ENCODE measurements at places on chromosomes 3 and 15.

DNA sequence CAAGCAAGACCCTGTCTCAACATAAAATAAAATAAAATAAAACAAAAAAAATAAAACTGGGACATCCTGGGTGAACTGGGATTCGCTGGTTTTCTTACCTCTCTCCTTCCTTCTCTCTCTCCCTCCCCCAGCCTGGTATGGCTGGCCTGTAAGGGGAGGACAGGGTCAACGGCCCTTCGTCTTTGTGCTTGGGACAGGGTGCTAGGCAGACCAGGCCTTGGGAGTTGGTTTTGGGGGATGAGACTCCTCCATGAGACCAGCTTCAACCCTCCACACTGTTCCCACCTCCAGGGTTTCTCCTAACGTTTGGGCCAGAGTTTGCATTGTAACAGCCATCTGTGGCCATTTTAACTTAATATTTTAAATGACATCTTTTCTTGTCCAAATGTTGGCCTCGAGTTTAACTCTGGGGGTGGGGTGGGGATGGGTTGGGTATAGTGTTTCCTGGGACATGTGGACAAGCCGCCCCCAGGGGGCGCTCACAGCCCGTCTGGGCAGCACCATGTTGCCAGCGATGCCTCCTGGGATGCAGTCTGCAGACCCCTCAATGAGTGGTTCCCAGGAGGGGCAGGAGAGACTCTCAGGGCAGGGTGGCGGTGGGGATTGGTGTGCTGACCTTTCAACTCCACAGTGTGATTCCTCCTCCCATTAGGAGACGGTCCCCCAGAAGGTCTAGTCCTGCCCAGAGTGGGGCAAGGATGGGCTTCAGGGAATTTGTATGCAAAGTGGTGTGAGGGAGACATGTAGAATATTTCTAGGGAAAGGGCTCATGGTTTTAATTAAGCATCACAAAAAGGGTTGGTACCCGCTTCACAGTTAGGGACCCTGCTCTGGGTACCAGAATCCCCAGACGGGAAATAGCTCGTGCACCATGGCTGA is 37.7 kb upstream of the LCTL start:
- DNase-seq, result peak; percentile 55

DNA sequence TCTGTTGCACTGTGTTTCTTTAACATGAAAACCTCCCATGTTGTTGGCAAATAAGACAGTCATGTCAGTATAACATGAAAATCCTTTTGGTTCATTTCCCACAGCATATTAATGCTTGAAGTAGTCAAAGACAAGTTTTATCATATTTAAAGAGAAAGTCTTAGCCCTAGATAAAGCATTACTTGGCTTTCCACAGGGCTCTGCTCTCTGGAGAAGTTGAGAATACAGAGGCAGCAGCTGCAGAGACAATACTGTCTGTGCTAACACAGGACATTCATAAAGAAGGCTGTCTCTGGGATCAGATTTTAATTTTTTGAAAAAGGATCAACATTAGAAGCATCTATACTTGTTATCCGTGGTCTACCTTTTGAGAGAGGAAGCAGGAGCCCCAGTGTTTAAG is 103.4 kb upstream of the SAMMSON start:
- no peak for DNase-seq

- DNase-seq, result no peak
Observed at GRCh38 chr3:43862992-43863805, 172.5 kb downstream of the ABHD5 start.

- no peak for DNase-seq
Observed at GRCh38 chr3:16801698-16802097, 83.1 kb upstream of the PLCL2 start.

DNA sequence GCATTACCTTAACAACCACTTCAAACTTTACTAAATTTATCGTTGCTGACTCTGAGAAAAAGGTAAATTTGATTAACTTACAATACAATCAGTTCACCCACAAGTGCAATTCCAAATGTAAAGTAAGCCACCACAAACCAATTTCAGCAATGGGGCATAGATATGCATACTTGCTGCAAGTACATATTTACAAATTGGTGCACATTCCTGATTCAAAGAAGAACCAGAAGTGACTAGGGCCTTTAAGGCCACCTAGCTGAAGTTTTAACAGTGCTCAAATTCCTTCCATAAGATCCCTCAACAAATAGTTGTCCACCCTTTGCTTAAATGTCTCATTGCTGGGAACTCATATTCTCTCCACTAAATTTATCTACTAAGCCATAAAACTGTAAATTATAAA is 67.2 kb downstream of the INO80 start:
- DNase-seq, result no peak

GRCh38 chr3:188431553-188431952 is 277.6 kb downstream of the LPP start:
- no peak for DNase-seq

DNA sequence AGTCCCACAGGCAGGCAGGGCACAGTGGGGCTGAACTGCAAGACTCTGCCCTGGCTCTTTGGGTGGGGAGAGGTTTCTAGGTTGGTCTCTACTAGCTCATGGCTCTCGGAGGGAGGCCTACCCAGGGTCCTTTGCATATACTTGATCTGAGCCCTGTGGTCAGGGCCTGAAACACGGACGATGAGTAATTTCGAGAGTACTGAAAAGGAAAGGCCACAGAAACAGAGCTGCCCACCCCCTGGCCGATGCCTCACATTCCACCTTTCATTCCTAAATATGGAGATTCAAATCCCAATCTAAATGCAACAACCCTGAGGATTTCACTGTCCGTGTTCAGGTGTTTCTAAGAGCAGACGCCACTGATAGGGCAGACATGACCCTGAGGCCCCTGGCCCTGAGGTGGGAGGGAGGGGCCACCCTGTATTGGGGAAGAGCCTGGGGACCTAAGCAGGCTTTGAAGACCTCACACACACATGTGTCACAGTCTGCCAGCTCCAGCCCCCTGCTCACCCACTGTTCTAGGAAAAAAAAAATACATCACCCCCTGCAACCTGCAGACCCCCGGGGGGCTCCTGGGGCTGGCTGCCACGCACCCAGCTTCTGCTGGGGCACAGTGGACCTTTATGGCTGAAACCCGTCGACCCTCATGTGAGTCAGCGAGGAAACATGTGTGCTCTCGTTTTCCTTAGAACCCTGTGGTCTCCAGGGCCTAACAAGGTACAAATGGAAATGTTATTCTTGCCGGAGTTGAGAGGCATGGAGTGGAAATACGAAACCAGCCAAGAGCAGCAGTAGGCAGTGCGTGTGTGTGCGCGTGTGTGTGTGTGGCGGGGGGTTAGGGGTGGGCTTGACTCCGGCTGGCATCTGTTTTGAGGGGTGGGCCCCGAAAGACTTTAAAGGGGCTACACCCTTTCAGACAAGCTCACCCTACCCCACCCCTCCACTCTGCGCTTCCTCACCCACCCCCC is 112.7 kb downstream of the CHSY1 start:
- no peak for DNase-seq

DNA sequence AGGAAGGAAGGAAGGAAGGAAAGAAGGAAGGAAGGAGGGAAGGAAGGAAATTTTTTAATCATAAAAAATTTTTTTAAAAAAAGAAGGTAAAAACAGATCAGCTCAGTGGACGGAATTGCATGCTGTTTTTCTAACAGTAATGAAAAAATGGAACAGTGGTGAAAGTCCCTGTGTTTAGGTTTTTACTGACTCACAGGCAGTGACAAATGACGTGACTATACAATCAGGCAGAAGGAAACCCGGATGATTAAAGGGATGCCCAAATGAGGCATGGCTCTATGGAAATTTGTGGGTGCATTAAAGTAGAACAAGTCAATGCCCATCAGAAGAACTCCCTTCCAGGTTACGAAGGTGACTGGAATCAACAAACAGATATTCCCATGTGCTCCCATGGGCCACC is 135.0 kb downstream of the IMPG2 start:
- DNase-seq, result no peak

- no peak for DNase-seq
Observed at GRCh38 chr3:188082450-188082849, 71.5 kb upstream of the LPP start.

- no peak for DNase-seq
Observed at GRCh38 chr3:105515372-105515771, 148.7 kb downstream of the ALCAM start.

DNA sequence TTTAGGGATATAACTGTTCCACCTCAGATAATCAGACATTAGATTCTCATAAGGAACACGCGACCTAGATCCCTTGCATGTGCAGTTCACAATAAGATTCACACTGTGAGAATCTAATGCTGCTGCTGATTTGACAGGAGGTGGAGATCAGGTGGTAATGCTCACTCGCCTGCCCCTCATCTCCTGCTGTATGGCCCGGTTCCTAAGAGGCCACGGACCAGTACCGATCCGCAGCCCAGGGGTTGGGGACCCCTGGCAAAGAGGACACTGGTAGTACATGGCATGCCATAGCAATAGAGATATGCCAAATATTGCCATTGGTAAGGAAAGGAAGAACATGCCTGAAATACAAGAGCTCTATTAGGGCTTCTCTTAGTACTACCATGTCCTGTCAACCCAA is 59.7 kb downstream of the LSM3 start:
- DNase-seq, result no peak

- DNase-seq, result peak; percentile 30
Observed at GRCh38 chr3:127629467-127630403, 750 bp downstream of the PODXL2 start.

DNA sequence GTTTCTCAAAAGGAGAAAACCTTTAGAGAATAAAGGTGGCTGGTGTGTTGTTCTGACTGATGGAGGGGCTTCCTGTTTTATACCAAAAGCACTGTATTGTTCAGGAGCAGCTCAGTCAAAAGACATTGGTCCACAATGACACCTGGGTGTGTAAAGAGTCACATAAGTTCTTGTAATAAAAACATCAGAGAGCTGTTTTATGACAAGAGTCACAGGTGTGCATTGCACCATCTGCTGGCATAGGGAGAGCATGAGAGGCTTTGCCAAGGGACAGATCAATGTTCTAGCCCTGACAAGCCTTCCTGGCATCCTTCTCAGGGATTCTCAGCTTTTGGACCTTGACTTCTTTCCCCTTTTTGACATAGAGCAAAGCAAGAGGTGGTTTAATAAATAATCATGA is 20.4 kb downstream of the ARPP21 start:
- no peak for DNase-seq

GRCh38 chr3:13504161-13504831 is 24.2 kb downstream of the HDAC11 start:
- DNase-seq, result no peak

DNA sequence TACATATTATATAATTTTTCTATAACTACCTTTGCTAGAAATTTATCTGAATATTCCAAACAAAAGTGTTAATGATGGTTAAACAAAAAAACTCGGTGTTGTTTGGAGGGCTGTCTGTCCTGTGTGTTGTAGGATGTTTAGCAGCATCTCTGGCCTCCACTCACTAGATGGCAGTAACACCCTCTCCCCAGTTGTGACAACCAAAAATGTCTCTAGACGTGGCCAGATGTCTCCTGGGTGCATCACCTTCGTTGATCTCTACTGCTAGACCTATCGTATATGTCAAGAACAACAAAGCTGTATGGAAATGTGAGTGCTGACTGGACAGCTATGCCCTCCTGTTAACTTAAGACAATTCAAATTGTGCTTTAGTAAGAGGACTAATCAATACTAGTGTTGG is 14.1 kb downstream of the ANKRD34C start:
- no peak for DNase-seq

DNA sequence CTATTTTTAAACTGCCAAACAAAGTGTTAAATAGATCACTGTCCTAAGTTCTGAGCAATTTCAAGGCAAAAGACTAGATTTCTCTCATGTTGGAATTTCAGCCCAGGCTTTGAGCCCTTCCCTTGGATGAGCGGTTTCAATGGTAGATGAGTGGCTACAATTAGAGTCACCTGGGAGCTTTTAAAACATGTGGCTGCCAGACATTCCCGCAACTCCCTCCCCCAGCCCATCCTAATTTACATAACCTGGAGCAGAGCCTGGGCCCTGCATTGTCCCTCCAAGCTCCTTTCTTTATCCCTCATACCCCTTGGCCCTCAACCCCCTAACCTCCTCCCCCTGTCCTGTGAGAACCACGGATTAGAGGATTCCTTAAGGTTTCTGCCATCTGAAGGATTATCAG is 357.5 kb upstream of the UMPS start:
- DNase-seq, result no peak

DNA sequence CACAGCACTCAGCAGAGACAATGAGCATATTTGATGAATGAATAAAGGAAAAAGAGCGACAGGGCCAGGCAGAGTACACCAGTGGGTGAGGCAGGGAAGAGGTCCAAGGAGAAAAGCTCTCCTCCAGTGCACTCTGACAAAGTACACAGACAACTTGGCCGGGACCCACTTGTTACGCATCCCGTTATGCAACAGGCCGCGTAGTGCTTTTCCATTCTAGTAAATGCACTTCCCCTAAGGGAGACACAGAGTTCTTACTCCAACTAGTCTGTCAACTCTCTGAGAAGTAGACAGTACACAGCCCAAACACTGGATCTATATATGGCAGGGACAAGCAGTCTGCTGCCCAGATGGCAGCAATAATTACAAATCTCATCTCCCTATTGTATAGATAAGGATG is 18.5 kb downstream of the LARP6 start:
- no peak for DNase-seq

GRCh38 chr15:67843571-67844387 is 3.9 kb upstream of the RNU6-1 start:
- DNase-seq, result no peak

- DNase-seq, result no peak
Observed at GRCh38 chr3:36488077-36488789, 107.9 kb downstream of the STAC start.

DNA sequence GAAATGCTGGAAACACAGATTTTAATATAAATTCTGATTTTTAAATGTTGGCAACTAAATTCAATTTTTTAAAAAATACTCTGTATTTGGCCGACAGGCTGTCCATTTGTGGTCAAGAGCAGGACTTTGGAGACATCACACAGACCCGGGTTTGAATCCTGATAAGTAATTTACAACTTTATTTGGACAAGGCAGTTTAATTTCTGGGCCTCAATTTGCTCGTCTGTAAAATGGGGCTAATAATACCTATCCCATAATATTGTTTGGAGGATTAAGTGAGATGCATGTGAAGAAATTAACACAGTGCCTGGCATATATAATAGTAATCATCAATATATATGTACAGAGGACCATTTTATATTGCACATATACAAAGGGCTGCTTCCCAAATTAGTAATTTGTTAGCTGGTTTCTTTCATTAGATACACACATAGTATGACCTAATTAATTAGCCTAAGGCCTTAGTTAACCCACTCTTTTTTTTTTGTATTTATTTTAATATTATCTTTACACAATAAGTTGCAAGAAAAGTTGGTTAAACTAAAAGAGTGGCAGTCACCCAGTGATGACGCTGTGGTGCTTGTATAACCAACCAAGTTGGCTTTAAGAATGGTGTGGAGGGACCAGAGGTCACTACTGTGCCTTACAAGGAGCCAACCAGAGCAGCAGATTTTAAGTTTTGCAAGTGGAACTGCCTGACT is 665 bp downstream of the PIGB start:
- DNase-seq, result no peak

DNA sequence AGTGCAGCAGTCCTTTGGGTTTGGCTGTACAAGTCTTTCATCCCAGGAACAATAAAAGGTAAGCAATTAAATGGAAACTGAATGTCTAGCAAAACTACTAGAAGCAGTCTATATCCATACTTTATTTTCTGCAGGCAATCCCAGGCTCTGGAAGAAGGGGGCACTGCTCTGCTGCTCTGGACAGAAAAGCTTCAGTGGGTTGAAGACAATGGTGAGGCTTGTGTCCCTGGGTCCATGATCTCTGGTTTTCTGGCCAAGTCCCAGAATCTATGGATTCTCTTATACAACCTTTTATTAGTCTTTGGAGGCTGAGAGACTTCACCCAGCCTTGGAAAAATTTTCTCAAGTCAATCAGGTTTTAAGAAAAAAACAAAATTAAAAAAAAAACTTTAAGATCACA is 35.6 kb downstream of the SCAP start:
- no peak for DNase-seq

- DNase-seq, result no peak
Observed at GRCh38 chr15:81334768-81335435, 11.0 kb upstream of the STARD5 start.
